ENCODE measurements at places on chromosomes 4 and X.

GRCh38 chr4:2963966-2964471 is 648 bp downstream of the GRK4 start:
- DNase-seq: no peak

DNA sequence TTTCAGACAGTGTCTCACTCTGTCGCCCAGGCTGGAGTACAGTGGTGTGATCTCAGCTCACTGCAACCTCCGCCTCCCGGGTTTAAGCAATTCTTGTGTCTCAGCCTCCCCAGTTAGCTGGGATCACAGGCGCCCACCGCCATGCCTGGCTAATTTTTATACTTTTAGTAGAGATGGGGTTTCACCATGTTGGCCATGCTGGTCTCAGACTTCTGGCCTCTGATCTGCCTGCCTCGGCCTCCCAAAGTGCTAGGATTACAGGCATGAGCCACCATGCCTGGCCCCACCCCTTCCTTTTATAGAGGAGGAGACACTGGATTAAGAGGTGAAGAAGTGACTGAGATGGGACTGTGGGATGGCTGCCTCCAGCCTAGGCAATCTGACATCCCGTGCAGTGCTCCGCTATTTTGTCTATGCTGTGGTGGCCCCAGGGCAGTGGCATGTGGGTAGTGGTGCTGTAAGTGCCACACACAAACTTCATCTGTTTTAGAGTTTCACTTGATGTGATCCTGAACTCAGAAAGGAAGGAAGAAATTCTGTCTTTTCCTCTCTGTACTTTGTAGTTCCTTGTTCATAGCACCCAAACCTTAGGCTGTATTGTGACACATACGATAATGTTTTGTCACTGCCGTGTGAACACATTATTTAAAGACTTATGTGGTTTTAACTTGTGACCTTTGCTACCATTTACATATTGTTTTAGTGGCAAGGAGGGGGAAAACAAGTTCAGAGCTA is 48.9 kb downstream of the FNIP2 start:
- DNase-seq: no peak

DNA sequence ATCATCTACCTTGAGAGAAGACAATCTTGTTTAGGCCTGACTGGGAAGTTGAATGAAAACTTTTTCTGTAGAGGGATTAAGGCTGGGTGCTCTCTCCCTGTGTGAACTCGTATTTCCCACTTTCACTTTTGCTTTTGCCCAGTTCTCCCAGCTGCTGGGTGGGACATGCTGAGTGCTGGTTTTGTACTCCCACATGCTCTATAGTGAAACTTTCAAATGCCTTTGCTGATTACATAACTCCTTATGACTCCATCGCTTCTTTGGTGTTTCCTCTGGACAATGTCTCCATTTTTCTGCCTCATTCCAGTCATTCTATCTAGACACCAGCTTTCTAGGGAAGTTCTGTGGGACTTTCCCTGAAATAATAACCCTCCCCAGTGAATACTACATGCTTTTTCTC is 100.5 kb downstream of the CLNK start:
- peak; percentile 43 for DNase-seq

- no peak for DNase-seq
Measured at GRCh38 chrX:1535241-1536041, 1.5 kb downstream of the P2RY8 start.

DNA sequence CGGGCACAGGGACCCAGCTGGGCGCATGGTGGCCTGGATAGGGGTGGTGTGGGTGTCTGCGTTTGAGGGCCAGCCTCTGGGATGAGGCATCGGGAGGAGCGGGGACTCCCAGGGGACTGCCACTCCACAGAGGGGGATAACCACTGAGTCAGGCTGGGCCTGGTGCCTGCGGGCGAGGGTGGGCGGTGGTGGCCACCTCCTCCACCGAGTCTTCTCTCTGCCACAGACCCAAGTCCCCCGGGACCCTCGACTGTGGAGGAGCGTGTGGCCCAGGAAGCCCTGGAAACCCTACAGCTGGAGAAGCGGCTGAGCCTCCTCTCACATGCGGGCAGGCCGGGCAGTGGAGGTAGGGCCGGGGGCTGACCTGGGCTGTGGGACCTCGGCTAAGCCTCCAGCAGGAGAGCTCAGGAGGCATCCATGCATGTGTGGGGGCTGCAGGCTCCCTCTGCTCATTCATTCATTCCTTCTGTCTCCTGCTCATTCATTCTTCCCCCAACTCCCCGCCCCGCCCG is 26.4 kb downstream of the DOK7 start:
- no peak for DNase-seq

DNA sequence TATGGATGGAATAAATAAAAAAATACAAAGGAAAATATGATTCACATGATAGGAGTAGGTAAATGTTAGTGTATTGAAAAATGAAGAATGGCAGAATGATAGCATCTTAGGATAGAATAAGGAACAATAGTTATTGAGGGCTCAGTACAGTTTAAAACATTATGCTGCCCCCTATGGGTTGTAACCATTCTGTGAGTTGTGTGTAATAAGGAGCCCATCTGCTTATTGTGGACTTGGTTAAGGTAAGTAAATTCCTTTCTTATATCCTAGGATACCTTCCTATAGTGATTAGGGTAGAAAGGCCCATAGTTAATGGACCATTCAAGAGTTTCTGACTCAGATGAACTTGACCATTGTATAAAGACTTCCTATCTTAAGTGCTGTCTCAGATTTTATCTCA is 195.8 kb downstream of the PDHA2 start:
- no peak for DNase-seq

GRCh38 chrX:43405191-43405590 is 250.9 kb upstream of the MAOA start:
- DNase-seq: no peak

DNA sequence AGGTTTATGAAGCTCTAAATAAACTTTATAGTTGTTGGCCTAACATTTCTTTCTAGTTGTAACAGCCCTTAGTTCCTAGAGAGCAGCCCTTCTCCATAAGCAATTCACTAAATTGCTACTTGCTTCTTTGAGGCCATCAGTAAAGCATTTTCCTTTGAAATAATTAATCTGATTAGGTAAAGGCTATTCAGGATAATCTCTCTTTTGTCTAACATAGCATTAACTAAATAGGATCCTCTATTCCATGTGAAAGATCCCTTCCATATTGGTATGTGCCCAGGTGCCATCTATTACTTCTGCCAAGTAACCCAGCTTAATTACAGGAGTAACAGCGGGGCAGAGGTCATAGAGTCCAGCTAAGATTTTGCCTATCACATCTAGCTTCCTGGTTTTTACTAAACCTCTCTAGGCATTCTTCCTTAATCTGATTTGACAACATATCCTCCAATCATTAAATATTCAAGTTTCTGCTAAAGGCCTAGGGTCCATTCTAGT is 1408.0 kb downstream of the PCDH18 start:
- DNase-seq: no peak

DNA sequence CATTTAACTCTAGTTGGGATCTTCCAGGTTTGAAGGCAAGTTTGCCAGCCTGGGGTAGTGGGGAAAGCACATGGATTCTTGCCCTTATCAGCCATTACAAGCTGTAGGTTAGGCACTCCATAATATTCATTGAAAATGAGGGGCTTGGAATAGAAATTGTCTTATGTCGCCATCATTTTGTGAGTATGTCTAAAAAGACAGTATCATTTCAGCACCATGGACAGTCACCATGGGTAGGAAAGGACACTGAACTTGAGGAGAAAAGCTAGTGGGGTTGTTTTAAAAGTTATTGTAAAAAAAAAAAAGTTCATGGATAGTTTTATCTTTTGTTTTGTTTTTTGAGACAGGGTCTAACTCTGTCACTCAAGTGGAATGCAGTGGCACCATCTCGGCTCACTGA is 356.1 kb downstream of the HNRNPD start:
- DNase-seq: peak; percentile 1

GRCh38 chr4:7183780-7184460 is 8.4 kb upstream of the SORCS2 start:
- no peak for DNase-seq

GRCh38 chrX:13533726-13534125 is 35.7 kb upstream of the EGFL6 start:
- no peak for DNase-seq

DNA sequence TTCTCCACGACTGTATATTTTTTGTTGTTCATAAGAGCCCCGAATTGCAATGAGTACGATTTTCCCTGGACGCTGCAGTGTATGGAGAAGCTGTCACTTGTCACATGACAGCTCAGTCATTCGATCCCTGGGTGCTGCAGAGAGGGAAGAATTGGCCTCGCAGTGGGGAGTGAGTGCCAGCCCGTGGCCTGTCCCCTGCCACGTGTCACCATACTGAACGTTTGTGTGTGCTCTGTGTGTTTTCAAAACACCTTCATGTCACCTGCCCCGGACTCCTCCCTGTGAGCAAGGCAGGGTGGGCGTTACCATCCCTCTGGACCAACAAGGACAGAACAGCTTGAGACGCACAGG is 77.9 kb downstream of the TBL1X start:
- DNase-seq: no peak

DNA sequence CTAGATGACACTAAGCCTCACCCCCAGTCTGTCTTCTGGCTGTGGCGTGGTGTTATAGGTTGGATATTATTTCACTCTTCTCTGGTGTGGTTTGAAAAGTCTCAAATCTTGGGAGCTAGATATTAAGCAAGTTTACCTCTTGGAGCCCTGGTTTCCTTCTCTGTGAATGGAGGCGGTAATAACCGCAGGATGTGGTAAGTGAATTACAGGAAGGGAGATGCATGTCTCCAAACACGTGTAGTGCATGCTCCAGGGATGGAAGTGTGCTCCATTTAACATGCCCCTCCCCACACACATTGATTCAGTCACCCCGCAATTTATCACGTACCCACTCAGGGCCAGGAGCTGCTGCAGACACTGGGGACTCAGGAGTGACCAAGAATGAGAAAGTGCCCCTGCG is 4.9 kb downstream of the ZNF275 start:
- no peak for DNase-seq

- DNase-seq: no peak
Measured at GRCh38 chr4:26590639-26591038, 6.8 kb downstream of the TBC1D19 start.
